ENCODE measurements at places on chromosomes 13 and 19.

DNA sequence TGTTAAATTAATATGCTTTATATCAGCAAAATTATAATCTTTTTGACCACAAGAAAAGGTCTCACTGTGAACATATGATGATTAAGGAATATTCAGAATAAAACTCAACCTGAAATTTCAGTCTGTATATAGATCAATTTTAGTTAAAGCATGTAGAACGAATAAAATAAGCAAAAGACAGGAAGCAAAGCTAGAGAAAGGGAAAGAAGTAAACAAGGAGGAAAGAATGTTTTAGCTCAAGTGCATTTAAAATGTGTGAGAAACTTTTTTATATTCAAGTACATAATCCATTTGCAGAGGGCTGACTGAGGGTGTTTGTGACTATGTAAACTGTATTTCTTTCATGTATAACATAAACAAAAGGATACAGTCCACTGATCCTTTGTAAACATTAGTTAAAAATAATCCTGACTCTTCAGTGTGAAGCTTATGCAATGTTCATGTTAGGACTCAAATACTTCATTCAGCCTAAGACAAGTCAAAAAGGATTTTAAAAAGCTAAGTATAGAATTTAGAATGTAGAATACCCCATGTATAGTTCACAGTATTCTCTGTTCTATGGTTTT is 472.1 kb downstream of the DIAPH3 start:
- DNase-seq = no peak

DNA sequence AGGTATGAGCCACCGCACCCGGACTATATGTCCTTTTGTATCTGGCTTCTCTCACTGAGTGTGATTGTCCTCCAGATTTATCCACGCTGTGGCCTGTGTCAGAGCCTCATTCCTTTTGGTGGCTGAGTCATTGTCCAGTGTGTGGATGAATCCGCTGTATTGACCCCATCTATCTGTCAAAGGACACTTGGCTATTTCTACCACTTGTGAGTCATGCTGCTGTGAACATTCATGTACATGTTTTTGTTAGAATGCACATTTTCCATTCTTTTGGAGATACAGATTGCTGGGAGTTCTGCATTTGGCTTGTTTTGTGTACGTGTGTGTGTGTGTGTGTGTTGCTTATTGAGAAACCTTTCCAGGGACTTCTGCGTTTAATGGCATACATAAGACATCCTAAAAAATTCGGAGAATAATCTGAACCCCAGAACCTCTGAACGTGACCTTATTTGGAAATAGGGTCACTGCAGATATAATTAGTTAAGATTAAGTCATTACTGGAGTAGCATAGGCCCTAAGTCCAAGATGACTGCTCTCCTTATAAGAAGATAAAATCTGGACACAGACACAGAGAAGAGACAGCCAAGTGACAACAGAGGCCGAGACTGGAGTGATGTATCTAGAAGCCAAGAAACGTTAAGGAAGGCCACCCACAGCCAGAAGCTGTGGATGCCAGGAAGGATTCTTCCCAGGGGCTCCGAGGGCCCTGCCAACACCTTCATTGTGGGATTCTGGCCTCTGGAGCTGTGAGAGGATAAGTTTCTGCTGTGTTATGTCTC is 4.9 kb upstream of the GIPC3 start:
- no peak for DNase-seq

- DNase-seq = no peak
Measured at GRCh38 chr19:2488942-2489731, 13.2 kb downstream of the GADD45B start.

DNA sequence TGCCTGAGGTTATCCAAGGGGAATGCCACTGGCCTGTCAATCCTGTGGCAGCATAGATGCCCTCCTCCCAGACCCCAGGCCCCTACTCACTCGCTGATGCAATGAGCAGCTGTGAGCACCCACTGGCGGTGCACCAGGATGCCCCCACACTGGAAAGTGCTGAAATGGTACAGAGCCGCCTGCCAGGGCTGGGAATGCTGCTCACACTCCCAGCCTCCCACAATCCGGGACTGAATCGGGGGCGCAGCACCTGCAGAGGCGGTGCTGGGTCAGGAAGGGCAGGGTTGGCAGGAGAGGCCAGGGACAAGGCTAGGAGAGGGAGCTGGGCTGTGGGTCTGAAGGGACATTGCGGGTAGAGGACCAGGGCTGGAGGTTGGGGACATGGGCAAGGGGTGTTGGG is 2.0 kb downstream of the KLK1 start:
- DNase-seq = no peak

DNA sequence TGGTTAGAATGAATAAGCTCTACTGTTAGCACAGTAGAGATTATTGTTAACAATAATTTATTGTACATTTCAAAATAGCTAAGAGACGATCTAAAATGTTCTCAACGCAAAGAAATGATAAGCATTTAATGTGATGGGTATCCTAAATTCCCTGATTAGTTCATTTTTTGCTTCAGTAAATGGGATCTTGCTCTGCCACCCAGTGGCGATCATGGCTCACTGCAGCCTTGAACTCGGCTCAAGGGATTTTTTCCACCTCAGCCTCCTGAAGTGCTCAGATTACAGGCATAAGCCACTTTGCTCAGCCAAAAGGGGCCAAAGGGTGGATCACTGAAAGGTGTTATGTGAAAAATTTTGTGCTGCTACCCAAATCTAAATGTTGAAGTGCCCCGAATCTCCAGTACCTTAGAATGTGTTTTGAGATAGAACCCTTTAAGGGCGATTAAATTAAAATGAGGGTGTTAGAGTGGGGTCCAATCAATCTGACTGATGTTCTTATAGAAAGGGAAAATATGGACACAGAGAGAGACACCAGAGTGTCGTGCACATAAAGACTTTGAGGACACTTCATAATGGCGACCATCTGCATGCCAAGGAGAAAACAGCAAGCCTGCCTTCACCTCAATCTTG is 31.5 kb upstream of the ZNF766 start:
- DNase-seq = peak; percentile 77

Data from CD4-positive, alpha-beta T cell treated with Interleukin-4 for 4 hours (primary cell).